ENCODE measurements at places on chromosomes 3 and 15. TPM values are rescaled to one million over a fixed set of nuclear protein-coding genes. Genes with fewer than 3 reads are reported as not detected.

The MESP2 gene
- total RNA-seq = 4.7 TPM

The SERPINI2 gene
- not detected for total RNA-seq

The CA12 gene
- total RNA-seq = 213 TPM

The NANOGP8 gene
- 1.1 TPM for total RNA-seq

The FAIM gene
- total RNA-seq = 7.8 TPM

The SSUH2 gene
- total RNA-seq = 3.7 TPM

All from mucosa of descending colon (tissue), 3 donors.